ENCODE measurements at places on chromosomes 5 and 9.

DNA sequence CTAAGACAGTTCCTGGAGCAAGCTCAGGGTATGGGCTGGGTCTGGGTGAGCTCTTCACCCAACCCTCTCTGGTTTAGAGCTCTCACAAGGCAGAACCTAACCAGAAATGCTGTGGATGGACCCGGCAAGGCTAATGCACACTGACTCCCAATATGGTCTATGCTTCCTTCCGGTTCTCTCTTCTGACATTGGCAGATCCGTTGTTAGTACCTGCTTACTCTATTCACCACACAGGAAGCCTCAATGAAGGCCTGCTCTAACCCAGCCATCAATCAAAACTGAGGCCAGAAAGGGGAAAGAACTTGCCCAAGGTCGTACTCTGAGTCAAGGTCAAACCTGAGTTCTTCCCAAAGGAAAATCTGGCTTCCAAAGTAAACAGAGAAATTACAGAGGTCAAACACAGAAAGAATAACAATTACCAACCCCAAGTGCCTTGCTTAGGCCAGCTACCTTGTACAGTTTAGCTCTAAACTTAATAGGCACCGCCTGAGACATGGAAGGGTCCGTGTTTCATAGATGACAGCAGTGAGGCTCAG is 46.0 kb upstream of the AKNA start:
- DNase-seq, result no peak

GRCh38 chr9:129181246-129181645 is 3.2 kb upstream of the IER5L start:
- DNase-seq, result no peak

GRCh38 chr5:64807520-64807919 is 38.8 kb downstream of the CWC27 start:
- no peak for DNase-seq

DNA sequence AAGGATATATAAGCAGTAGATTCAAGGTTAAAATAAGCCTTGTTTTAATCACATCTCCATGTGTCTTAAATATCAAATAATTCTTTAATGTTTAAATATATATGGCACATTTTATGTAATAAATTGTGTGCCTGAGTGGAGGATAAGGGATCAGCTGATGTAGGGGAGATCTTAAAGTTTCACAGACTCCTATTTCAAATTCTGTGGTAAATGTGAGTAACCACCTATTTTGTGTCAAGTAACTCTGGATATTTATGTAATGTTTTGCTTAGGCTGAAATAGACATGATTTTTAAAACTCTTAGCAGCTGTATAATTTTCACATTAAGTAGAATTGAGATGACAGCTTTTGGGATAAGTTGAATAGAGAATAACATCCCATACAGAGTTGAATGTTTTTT is 41.3 kb upstream of the ITGA2 start:
- DNase-seq, result no peak

GRCh38 chr5:83776437-83777031 is 55.9 kb upstream of the HAPLN1 start:
- no peak for DNase-seq

DNA sequence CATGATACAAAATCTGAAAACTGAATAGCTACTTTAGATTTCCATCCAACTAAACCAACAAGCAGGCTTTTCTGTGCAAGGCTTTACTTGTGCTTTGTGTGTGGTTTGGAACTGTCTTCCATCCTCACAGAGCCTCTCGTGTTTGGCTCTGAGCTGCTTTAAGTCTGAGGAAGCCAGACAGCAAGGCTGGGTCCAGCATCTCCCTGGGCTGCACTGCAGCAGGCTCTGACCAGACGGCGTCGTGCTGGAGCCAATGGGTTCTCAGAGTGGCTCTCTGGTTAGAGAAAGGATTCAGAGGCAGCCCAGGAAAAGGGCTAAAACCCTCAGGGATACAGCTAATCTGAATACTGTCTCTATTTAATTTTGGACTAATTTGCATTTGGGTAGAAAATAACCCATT is 207.9 kb upstream of the EFNA5 start:
- no peak for DNase-seq

DNA sequence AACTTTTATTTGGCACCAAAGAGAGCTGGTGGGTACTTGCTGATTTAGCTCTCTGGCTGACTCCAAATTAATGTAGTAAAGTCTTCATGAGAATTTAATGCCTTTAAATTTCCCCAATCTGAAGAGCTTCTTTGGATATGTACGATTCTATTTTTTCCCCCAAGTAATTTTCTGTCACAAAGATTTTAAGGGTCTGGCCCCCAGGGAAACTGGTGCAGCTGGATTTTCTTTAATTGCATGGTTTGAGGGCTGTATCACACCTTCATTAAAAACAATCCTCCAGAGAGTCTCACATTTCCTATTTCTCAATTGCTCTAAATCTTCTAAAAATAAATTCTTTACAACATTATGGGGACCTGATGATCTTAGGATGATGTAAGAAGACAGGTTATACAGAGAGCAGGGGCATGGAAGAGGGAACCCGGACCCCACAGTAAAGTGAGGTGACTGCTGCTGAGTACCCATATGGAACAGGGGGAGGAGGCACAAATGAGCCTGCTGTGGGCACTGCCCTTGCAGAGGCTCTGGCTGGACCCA is 158.9 kb downstream of the ENTREP1 start:
- no peak for DNase-seq

- no peak for DNase-seq
These were observed 20.5 kb downstream of the MVB12B start for GRCh38 chr9:126347093-126347492.

GRCh38 chr5:135313946-135314345 is 85.1 kb downstream of the MACROH2A1 start:
- DNase-seq, result no peak

- no peak for DNase-seq
These were observed 19.6 kb downstream of the RGS3 start for GRCh38 chr9:113482991-113483675.

GRCh38 chr5:153905219-153905618 is 133.5 kb downstream of the FAM114A2 start:
- no peak for DNase-seq

DNA sequence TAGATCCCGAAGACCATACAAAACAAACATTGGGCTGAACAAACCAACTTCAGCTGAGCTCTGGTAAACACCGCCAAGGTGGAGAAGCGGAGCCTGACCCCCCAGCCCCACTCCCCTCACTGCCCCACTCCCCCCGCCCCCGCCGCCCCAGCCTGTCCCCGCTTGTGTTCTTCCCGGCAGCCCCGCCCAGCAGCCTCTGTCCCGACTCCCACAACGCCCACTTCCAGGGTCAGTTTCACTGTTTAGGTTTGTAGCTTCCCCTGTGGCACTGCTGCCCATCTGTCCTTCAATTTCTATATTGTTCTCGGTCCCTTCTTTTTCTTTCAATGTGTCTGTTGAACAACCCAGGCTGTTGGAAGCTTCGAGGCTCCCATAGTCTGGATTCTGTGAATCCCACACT is 112.0 kb upstream of the CACNA1B start:
- no peak for DNase-seq

All from NCI-H1092 (cell line).